Right cardiac atrium (tissue), 5 donors: ENCODE measurements at places on chromosomes 3 and 15. TPM values are rescaled to one million over a fixed set of nuclear protein-coding genes. Genes with fewer than 3 reads are reported as not detected.

DNA sequence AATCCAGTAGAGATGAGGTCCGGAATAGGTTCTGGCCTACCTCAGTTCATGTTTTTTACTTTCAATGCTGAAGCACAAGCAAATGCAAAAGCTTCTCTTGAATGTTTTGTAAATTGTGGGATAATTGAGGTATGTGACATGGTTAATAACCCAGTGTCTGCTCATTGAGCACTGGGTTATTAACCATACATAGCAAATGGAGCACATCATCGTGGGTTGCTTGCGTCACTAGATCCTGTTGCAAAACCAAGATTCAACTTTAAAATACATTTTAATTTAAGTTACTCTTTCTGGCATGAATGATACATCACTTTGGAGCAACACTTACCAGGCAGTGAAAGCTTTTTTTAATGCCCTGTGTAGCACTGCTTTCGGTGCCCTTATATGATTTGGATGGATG lies 165.6 kb downstream of the IGF1R start:
- no peak for DNase-seq

GRCh38 chr3:19645093-19645492 lies 288.9 kb downstream of the EFHB start:
- no peak for DNase-seq

Gene ISL2
- not detected for total RNA-seq

DNA sequence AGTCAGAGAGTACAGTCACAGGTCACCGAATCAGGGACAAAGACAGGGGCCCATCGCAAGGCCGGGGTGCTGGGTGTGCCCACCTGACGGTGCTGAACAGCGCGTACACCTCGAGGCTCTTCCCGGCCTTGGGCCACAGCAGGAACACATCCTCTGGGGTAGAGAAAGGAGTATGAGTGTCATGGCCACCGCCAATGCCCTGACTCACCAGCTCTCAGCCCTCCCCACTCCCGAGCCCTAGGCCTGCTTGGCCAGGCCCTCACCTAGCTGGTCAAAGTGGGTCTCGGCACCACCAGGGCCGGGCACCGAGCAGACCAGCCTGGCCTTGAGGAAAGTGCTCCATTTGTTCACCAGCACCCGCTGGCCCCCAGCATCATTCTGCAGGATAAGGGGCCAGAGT lies 4.2 kb downstream of the SEMA3G start:
- DNase-seq: no peak

GRCh38 chr3:100072326-100073048 lies 41.8 kb downstream of the FILIP1L start:
- no peak for DNase-seq

DNA sequence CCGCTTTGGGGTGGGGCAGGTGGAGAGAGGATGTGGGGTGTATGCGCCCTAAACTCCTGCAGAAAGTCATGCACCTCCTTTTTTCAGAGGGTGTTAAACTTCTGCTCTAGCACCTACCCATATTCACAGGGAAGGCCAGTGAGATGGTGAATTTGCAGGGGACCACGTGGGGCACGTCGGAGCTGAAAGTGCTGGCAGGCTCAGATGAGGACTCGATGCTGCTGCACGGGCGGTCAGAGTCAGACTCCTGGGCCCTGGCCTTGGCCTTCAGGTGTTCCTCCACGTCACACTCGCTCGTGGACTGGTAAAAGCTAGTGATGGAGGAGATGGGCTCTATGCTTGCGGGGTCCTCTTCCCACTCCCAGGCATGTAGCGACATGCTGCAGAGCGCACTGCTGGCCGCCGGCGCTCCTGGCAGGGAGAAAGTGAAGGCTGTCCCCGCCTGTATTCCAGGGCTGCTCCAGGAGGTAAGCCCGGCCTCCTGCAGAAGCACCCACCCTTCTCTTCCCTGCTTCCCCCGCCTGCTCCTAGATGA lies 883 bp downstream of the CFAP92 start:
- DNase-seq: no peak

Gene TM4SF4
- not detected for total RNA-seq

- no peak for DNase-seq
Observed at GRCh38 chr15:91499774-91500383, 353.6 kb upstream of the SLCO3A1 start.

Gene NANOGP8
- total RNA-seq: not detected

DNA sequence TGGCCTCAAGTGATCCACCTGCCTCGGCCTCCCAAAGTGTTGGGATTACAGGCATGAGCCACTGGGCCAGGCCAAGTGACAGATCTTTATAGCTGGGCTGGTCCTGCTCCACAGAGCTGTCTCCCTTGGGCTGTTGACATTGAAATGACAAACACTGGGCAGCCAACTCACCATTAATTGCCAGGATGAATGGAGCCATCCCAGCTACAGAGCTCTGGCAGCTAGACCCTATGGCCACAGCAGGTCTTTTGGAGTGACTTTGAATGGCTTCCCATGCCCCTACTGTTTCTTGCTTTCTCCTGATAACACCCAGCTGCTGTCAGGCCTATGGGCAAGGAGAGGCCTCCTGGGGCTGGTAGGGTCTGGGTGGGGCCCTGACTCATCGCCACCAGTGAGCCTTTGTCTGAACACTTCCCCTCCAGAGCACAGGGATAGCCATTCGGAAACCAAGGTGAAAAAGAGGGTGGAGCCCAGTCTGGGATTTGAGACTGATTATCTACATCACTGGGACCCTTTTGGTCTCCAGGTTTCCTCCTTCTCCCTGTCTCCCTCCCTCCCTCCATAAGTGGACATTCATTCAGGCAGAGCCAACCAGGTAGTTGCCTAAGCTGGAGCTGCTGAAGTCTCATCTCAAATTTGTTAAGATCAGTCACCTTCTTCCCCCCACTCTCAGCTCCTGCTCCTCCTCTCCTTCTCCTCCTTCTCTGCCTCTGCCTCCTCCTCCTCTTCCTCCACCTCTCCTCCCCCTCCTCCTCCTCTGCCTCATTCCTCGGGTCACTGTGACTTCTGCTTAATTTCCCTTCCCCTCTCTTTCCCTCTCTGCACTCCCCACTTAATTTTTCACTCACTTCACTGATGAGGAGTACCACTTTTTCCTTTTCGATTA lies 34.0 kb downstream of the BHLHE40 start:
- DNase-seq: peak; percentile 55

DNA sequence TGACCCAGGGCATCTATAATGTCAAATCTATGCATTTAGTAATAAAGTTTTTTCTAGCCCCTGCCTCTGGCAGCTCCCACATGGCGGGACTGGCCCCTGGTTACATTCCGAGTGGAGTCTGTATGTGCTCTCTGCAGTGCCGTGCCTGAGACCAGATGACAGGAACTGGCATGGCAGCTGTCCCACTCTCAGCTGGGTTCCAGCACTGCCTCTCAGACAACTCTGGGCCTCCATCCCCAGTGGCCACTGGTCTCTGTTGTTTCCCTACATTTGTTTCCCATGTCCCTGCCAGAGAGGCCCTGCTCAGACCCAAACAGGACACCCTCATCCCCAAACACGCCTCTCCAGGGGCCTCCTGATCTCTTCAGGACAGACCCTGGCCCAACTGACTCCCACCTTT lies 109.3 kb downstream of the OCA2 start:
- DNase-seq: no peak

- DNase-seq: peak; percentile 57
Observed at GRCh38 chr15:47820057-47820746, 102.9 kb downstream of the SEMA6D start.

Gene LNP1
- 4.1 TPM for total RNA-seq

GRCh38 chr3:20842594-20843436 lies 656.8 kb upstream of the SGO1 start:
- no peak for DNase-seq

DNA sequence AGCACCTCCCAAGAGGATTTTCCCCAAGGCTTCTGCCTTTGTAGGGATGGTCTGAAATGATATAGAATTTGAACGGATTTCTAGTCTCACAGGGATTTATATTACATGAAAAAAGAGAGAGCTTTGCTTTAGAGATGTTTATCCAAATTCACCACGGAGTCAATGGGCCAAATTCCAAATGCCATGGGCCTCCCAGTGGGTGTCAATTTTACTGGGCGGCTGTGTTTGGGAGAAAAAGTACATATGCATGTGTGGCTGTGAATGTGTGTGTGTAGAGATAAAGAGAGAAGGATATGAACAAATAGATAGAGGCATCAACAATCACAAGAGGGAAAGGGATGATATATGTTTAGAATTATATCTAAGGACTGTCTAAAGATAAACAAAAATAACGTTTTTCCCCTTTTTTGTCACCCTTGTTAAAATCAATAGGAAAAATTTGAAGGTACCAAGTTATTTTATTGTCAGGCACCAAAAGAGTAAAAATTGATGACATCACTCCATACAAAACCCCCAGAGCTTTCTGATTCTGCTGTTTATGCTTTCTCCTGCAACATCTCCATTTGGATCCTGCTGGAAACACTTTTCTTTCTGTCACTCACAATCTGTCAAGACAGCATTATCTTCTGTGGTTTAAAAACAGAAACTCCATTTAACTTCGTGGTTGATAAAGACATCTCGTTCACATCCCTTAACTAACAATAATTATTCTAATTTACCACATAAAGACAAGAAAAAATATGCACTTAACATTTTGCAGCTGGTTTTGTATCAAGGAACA lies 160.7 kb downstream of the FHIT start:
- DNase-seq: no peak

DNA sequence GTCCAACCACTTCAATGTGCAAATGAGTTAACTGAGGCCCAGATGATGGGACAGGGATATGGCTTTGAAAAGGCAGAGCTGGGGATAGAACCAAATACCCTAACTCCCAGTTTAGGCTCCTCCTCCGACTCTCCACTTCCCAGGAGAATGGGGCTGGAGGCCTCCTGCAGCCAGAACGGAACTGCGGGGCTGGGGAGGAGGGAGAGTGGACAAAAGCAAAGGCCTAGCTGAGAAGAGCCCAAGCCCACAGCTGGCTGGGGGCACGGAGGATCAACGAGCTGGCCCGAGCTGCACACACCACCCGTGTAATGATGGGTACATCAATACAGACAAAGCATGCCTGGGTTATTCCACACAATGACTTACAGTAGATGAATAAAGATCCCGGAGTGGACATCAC lies 74.8 kb downstream of the NUP210 start:
- DNase-seq: no peak
